ENCODE measurements at places on chromosomes 6 and 20. TPM values are rescaled to one million over a fixed set of nuclear protein-coding genes. Genes with fewer than 3 reads are reported as not detected.

DNA sequence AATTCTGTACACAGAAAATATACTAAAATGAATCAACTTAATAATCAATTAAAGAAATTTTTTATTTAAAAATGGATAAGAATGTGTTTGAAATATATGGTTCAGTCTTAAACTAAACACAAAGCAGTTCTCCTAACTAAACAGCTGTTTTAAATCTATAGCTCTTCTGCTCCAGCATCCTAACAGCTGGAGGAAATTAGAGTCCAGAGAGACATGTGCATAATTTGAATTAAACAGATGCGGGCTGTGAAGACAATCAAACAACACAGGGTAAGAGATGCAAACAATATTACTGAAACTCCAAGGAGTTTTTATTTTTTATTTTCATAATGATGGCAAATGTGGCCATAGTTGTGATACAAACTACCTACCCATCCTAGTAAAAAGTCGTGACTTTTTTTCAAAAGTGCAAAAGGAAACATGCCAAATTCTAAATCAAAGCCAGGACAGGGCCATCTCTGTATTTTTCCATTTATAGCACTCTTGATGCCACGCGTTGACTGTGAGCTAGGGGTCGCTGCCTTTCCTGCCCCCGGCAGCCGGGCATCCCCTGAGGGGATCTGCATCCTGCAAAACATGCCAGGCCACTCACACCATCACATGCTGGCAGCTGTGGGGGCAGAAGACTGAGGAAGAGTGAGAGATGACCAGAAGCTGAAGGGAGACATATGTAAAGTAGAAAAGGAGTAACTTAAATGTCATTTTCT is 310.6 kb downstream of the PRKN start:
- DNase-seq, result no peak

- no peak for DNase-seq
These were observed 101.9 kb downstream of the LRFN2 start for GRCh38 chr6:40485300-40485699.

- DNase-seq, result no peak
These were observed 31.8 kb downstream of the RNF146 start for GRCh38 chr6:127298475-127298874.

- DNase-seq, result no peak
These were observed 16.3 kb downstream of the LRRC1 start for GRCh38 chr6:53811082-53811481.

DNA sequence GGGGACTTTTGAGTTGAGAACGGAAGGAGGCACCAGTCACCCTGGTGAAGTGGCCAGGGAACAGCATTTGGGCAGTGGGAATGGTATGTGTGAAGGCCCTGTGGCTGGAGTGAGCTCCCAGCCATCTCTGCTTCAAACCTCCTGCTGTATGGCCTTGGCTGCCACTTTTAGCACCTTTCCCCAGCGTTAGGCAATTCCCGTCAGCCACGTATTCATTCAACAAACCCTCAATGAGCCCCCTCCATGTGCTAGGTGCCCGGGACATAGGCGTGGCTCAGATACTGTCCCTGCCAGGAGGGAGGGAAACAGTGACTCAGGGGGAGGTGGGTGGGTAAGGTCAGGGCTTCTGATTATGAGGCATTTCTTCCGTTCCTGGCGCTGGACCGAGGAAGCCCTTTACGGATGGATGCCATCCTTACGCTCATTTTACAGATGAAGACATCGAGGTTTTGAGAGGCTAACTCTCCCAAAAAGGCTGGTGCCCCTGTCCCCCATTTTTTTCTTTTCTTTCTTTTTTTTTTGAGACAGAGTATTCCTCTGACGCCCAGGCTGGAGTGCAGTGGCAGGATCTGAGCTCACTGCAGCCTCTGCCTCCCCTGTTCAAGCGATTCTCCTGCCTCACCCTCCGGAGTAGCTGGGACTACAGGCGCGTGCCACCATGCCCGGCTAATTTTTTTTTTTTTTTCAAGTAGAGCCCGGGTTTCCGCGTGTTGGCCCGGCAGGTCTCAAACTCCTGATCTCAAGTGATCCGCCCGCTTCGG is 37.5 kb downstream of the SRC start:
- DNase-seq, result no peak

DNA sequence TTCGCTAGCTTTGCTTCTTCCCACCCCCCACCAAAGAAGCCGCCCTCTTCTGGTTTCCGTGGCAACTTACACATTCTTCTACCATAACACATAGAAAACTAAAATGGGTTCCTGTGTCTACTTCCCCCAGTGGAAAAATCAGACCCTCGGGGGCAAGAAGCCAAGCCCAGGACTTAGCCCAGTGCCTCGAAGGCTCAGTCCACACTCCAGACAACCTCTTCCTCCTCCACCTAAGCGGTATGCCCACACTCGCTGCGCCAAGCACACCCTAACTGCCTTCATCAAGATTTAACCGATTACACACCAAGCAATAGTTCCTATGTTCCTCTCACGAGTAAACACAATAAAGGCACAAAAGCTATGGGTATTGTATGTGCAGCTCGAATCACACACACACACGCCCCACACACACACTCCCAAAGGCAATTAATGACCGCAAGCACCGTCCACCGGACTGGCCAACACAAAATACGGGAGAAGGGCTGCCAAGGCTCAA is 537 bp downstream of the PPIL4 start:
- peak; percentile 49 for DNase-seq

DNA sequence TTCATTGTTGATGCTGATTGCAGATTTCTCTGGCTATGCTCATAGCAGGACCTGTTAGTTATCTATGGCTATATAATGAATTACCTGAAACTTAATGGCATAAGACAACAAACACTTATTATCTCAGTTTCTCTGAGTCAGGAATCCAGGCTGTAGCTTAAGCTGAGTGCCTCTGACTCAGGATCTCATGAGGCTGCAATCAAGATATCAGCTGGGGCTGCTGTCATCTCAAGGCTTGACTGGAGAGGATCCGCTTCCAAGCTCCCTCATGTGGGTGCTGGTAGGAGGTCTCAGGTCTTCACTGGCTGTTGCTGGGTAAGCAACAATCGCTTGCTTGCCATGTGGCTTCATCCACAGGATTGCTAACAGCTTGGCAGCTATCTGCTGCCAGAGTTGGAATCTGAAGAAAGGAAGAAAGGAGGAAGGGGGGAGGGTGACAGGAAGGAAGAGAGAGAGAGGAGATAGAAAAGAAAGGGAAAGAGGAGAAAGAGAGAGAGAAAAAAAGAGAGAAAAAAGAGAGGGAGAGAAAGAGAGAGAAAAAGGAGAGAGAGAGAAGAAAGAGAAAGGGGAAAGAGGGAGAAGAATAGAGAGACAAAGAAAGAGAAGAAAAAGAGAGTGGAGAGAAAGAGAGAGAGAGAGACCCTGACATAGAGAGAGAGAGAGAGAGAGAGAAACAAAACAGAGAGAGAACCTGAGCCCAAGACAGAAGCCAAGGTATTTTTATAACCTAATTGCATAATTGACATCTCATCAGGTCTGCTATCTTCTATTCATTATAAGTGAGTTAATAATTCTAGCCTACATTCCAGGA is 579.0 kb upstream of the BTBD3 start:
- DNase-seq, result no peak

DNA sequence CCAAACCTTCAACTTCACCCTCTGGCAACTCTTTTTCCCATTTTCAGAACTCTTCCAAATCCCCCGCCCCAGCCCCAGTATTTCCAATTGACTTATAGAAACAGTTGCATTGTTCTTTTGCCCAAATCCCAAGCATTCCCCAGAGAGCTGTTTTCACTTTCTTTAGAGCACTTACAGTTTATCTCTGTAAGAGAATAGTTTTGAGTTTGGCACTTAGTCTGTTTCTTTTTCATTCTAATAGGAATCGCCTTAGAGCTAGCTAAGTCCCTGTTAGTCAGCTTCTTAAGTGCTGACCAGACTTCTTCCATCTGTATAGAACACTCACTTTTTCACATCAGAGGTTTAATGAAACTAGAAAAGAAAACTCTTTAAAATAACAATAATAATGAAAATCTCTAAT is 374.2 kb upstream of the FLRT3 start:
- no peak for DNase-seq

DNA sequence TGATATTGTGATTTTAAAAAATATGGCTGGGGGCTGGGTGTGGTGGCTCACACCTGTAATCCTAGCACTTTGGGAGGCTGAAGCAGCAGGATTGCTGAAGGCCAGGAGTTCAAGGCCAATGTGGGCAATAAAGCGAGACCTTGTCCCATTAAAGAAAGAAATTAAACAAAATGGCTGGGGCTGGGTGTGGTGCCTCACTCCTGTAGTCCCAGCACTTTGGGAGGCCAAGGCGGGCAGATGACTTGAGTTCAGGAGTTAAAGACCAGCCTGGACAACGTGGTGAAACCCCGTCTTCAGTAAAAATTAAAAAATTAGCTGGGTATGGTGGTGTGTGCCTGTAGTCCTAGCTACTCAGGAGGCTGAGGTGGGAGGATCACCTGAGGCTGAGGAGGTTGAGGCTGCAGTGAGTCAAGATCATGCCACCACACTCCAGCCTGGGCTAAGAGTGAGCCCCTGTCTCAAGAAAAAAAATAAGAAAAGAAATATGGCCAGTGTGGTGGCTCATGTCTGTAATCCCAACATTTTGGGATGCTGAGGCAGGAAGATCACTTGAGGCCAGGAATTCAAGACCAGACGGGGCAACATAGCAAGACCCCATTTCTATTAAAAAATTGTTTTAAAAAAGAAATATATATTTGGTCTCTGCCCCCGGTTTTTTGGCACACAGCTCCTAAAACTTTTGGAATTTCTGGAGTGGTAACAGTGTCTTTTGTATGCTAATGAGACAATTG is 39.8 kb downstream of the SLC17A5 start:
- DNase-seq, result no peak

DNA sequence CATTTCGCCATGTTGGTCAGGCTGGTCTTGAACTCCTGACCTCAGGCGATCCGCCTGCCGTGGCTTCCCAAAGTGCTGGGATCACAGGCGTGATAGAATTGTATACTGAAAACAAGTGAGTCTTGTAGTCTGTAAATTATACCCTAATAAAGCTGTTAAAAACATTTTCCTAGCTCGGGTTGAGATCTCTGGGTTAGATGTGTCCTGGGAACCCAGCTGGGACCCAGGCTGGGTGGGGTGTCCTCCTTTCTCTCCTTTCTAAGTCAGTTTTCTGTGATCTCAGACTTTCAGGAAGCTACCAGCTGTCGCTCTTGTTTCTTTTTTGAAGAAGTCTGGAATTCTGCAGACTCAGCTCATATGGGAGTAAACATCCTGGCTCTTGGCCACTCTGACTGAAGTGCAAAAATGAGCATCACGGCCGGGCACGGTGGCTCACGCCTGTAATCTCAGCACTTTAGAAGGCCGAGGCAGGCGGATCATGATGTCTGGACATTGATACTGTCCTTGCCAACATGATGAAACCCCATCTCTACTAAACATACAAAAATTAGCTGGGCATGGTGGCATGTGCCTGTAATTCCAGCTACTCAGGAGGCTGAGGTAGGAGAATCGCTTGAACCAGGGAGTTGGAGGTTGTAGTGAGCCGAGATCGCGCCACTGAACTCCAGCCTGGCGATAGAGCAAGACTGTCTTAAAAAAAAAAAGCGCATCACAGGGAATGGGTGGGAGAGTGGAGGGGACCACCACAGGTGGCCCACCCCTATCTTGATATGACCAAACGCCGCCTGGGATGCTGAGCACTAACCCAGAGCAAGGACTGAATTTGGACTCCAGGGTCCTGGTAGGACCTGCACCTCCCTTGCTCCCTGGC is 9.9 kb upstream of the PCIF1 start:
- peak; percentile 56 for DNase-seq

- DNase-seq, result no peak
These were observed 200.7 kb upstream of the THBS2 start for GRCh38 chr6:169454204-169454871.

DNA sequence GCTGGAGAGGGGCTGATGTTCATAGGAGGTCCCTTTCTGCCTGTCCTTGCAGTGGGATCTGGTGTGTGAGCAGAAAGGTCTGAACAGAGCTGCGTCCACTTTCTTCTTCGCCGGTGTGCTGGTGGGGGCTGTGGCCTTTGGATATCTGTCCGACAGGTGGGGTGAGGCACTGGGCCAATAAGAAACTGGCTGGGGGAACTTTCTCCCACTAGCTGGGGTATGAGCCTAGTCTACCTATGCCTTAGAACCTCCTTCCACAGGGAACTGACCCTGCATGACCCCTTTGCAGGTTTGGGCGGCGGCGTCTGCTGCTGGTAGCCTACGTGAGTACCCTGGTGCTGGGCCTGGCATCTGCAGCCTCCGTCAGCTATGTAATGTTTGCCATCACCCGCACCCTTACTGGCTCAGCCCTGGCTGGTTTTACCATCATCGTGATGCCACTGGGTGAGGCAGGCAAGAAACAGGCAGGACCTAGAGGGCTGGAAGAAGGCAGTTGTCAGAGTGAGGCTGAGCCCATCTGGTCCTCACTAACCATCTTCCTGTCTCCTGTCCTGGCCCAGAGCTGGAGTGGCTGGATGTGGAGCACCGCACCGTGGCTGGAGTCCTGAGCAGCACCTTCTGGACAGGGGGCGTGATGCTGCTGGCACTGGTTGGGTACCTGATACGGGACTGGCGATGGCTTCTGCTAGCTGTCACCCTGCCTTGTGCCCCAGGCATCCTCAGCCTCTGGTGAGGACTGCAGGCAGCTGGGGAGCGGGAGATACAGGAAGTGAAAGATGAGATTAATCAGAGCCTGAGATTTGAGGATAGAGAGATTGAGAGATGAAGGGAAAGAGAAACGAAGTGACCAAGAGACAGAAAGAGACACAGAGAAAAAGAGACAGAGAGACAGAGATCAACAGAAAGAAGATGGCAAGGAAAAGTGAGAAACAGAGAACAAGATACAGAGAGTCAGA is 1.6 kb downstream of the SLC22A7 start:
- no peak for DNase-seq

DNA sequence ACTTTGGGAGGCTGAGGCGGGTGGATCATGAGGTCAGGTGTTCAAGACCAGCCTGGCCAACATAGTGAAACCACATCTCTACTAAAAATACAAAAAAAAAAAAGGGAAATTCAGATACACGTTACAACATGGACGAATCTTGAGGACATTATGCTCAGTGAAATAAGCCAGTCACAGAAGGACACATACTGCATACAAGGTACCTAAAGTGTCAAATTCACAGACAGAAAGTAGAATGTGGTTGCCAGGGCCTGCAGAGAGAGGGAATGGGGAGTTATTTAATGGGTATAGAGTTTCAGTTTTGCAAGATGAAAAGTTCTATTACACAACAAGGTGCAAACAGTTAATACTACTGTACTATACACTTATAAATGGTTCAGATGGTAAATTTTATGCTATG is 75.1 kb downstream of the SNX5 start:
- DNase-seq, result no peak

GRCh38 chr6:14748679-14749078 is 497.2 kb upstream of the JARID2 start:
- DNase-seq, result no peak

Gene GSTA2
- not detected for total RNA-seq

Gene RNF5
- total RNA-seq, result 75.1 TPM

Gene C20orf202
- total RNA-seq, result 0.31 TPM

Gene SUMO4
- total RNA-seq, result 0.59 TPM

Gene DPPA5
- not detected for total RNA-seq

Gene OR12D1
- total RNA-seq, result not detected

Gene HDGFL1
- not detected for total RNA-seq

Gene CD164
- 139 TPM for total RNA-seq

Gene SLC23A2
- 15.9 TPM for total RNA-seq

Gene BHLHE23
- total RNA-seq, result not detected

Gene FAM83B
- total RNA-seq, result 7.5 TPM

Measured in right cardiac atrium (tissue), 5 donors.